ENCODE measurements at places on chromosomes 6 and 20.

DNA sequence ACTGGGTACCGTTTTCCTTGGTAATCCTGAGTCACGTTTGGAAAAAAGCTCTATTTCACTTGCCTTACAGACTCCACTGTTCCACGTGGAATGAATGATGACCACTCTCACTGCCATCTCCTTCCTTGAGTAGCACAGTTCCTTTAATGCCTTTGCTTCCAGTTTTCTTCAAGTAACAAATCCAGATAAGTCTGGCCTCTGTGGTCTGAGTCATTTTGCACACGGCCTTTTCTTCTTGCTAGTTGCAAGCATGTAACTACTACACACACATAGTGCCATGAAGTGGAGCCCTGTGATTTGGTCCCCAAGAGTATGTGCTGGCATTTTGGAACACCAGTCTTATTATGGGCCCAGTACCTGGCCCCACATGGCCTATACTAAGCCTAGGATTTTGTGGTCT is 182.8 kb downstream of the SASH1 start:
- no peak for DNase-seq

DNA sequence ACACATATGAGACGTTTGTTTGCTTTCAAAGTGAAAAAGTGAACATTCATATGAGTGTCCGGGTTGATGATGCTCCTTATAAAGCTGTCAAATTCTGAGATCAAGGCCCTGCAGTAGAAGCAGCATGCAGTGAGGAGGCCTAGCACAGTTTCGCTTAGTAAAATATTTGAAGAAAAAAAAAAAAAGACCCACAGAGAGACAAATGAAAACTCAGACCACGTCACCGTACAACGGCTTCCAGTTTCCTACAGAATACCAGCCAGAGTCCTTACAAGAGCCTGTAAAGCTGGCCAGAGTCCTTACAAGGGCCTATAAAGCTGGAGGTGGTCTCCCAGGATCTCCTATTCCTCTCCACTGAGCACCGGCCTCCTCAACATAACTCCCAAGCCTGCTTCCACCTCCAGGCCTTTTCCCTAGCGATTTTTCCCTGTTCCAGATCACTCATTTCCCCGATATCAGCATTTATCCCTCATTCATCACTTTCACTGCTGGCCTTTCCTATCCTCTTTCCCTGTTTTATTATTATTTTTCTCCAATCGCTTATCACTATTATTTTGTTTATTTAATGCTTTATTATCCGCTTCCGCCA is 1.5 kb upstream of the HMGN4 start:
- DNase-seq, result no peak

DNA sequence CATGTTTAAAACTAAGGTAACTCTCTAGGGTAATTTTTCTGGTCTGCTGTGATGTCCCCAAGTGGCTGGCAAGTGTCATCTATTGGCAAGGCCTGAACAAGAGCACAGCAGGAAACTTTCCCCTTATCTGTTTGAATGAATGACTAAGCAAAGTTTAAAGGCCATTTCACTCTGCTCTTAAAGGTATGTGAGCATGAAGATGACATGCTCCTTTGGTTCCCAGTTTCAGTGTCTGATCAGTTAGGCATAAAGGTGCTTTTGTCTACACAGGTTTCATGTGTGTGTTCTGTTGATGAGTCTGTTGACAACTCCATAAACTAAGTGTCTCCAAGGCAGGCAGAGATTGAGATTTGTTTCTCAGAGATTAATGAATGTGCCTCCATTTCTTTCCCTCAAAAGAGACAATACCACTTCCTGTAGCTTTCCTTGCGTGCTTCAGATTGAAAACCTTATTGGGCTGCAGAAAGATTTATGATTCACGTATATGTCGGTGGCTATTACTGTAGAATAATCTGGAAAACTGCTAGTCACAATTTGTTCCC is 83.9 kb downstream of the MAP3K7 start:
- no peak for DNase-seq

- DNase-seq, result no peak
These were observed 3.9 kb upstream of the LRRC1 start for GRCh38 chr6:53790886-53791285.

DNA sequence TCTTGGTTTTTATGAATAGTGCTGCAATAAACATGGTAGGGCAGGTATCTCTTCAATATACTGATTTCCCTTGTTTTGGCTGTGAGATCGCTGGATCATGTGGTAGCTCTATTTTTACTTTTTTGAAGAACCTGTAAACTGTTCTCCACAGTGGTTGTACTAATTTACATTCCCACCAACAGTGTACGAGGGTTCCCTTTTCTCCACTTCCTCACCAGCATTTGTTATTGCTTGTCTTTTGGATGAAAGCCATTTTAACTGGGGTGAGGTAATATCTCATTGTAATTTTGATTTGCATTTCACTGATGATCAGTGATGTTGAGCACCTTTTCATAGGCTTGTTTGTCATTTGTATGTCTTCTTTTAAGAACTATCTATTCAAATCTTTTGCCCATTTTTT is 8.0 kb upstream of the ARG1 start:
- DNase-seq, result no peak

DNA sequence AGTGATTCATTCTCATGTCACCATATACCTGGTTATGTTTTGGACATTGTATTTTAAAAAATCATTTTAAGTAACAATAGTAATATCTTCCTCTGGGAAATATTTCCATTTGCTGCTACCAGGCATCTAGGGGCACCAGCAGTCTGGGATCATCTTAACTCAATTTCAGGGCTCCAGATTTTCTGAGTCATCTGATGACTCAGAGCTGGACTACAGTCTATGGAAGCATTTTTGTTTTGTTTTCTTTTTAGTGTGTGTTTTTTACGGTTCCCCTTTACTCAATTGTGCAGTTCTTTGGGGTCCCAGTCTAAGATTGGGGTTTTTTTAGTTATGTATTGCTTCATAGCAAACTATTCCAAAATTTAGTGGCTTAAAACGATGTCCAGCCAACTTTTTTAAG is 5.7 kb upstream of the FKBP5 start:
- no peak for DNase-seq
